ENCODE measurements at places on chromosomes 1 and 21.
A peak's percentile ranks its signal among the peaks of the same experiment; 100 is the strongest.

- DNase-seq: no peak
Measured at GRCh38 chr1:100246738-100247137, 2.9 kb downstream of the DBT start.

DNA sequence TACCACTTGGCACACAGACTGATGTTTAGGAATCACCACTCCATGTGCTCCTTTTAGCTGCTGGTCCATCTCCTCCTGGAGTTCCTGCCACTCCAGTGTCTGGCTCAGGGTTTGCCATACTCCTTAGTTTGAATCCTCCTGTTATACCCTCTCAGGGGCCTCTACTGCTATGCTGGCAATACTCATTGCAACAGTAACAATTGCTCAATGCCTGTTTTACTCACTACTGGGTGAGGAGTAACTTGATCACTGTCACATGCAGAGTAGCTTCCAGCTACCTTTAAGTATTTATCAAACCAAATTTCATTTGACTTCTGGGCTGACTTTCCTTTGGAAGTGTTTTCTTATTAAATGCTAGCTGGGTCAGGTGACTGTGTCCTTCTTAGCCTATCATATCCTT, 107.2 kb upstream of the WLS start:
- DNase-seq: no peak

DNA sequence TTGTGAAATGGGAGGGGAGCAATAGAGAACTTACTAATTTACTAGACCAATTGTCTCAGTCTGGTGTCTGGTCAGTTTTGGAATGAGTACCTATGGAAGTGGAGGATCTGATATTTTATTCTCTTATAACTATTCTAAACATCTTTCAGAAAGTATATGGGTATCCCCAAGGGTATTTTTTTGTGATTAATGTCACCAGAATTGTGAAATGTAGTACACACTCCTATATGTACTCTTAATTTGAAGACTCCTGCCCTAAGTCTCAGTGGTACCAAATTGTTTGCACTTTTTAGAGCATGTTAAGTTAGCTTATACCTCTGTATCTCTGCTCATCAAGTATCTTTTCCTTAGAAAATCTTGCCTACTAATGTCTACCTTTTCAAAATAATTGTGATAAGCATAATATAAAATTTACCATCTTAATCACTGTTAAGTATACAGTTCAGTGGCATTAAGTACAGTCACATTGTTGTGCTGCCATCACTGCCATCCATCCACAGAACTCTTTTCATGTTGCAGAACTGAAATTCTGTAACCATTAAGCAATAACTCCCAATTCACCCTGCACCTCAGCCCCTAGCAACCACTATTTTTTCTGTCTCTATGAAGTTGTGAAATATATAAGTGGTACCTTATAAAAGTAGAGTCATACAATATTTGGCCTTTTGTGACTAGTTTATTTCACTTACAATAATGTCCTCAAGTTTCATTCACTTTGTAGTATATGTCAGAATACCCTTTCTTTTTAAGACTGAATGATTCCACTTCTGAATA, 40.5 kb downstream of the SLC30A7 start:
- no peak for DNase-seq

- no peak for DNase-seq
Measured at GRCh38 chr1:24793447-24794129, 48.3 kb downstream of the CLIC4 start.

DNA sequence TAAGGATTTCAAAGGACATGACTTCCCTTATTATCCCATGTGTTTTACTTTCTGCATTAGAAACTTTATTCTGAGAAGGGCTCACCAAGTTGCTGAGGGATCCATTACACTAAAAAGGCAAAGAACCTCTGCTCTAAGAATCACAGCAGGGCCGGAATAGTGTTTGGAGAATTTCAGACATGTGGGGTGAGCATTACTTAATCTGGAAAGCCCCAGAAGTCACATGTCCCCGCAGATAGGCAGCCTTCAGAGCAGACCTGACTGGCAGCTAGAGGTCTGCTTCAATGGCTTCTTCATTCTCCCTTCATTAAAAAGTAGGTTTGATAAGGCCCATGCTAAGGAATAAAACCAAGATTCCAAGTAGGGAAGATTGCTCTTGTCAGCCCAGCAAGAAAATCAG, 52.6 kb upstream of the RBM15 start:
- DNase-seq: no peak

DNA sequence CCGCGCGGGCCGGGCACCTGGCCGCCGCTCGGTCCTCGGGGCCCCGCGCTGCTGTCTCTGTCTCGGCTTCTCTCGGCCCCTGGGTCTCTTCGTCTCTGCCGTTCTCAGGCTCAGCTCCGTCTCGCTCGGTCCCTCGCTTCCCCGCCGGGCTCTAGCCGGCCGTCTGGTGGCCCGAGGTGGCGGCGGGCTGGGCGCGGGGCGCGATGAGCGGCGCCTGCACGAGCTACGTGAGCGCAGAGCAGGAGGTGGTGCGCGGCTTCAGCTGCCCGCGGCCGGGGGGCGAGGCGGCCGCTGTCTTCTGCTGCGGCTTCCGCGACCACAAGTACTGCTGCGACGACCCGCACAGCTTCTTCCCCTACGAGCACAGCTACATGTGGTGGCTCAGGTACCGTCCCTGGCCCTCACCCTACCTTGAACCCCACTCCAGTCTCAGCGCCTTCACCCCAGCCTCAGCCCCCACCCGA, 355 bp downstream of the SHISAL2A start:
- peak; percentile 33 for DNase-seq

DNA sequence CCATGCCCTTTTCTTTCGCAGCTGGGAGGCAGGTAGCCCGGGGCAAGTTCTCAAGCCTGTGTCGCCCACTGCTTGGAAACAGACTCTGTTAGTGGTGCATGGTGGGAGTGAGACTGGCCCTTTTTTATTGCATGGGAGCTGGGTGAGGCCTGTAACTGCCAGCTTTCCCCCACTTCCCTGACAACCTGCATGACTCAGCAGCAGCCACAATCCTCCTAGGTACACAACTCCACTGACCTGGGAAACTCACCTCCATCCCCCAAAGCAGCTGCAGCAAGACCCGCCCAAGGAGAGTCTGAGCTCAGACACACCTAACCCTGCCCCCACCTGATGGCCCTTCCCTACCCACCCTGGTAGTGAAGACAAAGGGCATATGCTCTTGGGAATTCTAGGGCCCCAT, 25.8 kb downstream of the PIGP start:
- no peak for DNase-seq

DNA sequence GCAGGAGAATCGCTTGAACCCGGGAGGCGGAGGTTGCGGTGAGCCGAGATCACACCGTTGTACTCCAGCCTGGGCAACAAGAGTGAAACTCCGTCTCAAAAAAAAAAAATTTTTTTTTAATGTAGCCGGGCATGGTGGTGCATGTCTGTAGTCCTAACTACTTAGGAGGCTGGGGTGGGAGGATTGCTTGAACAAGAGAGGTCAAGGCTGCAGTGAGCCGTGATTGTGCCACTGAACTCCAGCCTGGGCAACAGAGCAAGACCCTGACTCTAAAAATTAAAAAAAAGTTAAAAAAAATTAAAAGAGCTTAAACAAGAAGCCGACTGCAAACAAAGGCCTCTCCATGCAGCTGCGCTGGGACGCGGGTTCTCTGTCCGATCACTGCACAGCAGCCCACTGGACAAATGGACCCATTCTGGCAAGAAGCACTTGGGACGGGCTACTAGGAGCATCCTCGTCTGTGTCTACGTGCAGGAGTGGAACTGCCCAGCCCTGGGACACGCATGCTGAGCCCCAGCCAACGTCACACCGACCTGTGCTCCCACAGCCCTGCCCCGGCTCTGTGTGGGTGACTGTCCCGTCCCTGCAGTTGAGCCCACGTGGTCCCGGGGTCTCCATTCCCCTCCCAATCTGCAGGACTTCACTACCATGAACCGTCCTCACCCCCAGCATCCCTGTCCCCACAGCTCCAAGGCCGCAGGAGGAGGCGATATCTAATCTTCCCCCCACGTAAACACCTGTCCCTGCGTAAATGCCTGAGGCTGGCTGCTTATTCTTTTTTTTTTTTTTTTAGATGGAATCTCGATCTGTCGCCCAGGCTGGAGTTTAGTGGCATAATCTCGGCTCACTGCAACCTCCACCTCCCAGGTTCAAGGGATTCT, 12.3 kb downstream of the SLC35E2B start:
- DNase-seq: no peak

DNA sequence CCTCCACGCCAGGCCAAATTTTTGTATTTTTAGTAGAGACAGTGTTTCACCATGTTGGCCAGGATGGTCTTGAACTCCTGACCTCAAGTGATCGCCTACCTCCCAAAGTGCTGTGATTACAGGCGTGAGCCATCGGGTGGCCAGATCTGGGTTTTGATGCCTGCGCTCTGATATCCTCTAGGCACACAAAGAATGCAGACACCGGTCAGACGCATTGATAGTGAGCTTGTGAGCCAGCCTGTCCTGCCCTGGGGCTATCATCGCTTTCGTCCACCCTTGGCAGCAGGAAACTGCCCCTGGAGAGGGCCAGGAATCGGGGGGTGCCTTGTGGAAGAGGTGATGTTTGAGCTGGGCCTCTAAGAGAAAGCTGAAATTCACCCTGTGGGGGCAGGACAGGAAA, 4.0 kb downstream of the FBLIM1 start:
- DNase-seq: no peak

GRCh38 chr1:109895720-109896504, 14.7 kb upstream of the CSF1 start:
- DNase-seq: no peak

- DNase-seq: no peak
Measured at GRCh38 chr1:243495442-243496186, 239.8 kb downstream of the SDCCAG8 start.

DNA sequence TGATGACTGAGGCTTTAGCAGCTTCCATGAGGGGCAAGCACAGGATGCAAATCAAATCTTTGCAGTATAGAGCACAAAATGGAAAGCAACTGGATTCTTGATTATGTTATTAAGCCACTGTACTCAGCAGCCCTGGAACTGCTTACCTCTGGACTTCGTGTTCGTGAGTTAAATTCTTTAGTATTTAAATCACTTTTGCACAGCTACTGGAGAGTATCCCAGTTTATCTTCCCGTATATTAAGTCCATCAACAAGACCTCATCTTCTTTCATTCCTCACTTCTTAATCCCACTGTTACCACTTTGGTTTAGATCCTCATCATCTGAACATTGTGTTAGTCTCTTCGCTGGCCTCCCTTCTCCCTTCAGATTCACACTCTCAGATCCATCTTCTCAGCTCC, 108.9 kb downstream of the GREM2 start:
- DNase-seq: no peak

DNA sequence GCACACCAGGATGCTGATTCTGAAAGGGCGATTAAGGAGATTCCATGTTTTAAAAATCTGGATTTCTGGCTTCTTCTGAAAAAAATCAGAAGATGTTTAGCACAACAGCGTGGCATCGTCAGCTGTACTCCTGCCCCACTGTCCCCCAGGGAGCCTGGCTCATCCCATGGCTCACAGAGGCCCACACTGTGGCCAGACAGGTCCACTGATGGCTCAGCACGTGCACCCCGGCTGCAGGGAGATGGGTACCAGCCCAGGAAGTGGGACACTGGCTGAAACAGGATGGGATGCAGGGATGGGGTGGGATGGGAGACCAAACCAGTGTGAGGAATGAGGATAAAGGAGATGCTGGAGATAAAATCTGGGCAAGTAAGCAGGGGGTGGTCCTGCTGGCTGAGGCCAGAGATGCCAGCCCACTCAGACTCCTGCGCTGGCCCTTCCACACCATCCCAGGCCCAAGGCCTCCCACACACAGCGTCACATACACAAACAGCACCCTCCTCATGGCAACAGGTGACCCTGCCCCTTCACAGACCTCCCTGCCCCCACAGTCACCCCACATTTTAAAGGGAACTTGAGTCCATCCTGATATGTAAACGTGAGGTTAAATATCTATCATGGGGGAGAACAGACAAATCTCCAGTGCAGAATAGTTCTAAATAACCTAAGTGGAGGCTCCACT, 23.9 kb upstream of the SAMD11 start:
- no peak for DNase-seq

GRCh38 chr1:103958699-103959098, 209.0 kb downstream of the AMY1C start:
- DNase-seq: no peak

DNA sequence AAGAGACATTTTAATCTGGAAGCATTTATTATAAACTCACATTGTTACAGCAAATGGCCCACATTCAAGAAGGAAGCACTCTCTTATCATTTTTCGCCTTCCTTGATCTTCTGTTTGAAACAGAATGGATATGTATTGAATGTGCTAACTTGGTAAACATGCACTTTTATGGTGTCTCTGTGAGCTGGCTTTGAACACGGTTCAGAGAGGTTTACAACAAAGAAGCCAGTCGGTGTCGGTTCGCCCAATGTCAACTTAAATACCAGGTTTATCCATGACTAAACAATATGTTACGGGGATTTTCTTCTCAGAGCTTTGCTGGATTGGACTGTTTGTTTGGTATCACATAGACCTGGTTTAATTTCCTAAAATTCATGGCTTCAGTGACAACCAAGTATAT, 226.4 kb downstream of the TGFB2 start:
- DNase-seq: no peak

DNA sequence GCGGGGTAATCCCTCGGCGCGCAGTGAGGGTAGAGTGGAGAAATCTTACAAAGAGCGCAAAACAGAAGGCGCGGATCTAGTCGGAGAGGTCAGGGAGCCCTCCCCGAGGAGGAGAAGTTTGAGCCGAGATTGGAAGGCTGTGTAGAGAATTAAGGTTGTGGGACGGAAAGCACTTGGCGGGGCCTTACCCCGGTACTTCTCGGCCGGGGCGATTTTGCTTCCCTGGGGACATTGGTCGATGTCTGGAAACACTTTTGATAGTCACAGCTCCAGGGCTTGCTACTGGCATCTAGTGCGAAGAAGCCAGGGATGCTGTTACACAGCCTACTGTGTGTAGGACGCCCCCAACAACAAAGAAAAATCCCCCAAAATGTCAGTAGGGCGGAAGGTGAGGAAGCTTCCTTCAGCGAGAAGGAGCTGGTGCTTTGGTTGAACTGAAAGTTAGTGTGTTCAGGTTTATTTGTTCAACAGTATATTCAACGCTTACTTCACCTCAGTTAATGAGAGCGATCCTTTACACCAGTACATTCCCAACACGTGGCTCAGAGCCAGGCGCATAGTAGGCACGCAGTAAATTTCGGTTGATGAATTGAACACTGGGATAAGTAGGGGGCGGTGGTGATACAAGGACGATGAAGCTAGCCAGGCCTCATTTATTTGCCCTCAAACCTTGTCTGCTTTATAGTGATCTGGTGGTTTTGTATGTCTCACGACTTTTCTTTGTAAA, 807 bp downstream of the CEP85 start:
- no peak for DNase-seq

- DNase-seq: no peak
Measured at GRCh38 chr1:203570805-203571204, 55.8 kb upstream of the ATP2B4 start.

DNA sequence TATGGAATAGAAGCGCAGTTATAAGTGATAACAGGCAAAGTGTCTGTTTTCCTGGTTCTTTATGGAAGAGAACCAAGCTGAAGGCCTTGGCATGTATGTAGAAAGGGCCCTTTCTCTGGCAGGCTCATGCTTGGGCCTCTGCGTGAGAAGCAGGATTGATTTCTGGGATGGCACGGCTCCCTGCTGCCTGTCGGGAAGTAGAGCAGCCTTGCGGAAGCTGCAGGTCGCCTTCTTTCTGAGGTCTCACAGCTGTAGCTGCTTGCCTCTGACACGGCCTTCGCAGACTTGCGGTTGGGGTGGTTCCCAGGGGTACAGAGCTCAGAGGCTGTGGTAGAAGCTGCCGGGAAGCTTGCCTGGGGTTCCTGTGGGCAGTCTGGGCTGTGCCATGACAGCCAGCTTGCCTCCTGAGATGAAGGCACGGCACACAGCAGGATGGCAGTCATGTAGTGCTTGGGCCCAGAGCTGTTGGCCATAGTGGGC, 39.4 kb downstream of the TRAPPC10 start:
- no peak for DNase-seq

GRCh38 chr1:207755846-207756693, 4.2 kb downstream of the CD46 start:
- DNase-seq: no peak

All from stimulated activated CD4-positive, alpha-beta T cell treated with anti-CD3 and anti-CD28 coated beads, Interleukin-15, amount 100 ng/mL, for 1 hour (primary cell).